ENCODE measurements at places on chromosomes 7 and 10.

- no peak for DNase-seq
Observed at GRCh38 chr10:34156781-34157425, 658.2 kb downstream of the PARD3 start.

GRCh38 chr7:105664816-105665525 lies 83.7 kb upstream of the EFCAB10 start:
- DNase-seq = no peak

DNA sequence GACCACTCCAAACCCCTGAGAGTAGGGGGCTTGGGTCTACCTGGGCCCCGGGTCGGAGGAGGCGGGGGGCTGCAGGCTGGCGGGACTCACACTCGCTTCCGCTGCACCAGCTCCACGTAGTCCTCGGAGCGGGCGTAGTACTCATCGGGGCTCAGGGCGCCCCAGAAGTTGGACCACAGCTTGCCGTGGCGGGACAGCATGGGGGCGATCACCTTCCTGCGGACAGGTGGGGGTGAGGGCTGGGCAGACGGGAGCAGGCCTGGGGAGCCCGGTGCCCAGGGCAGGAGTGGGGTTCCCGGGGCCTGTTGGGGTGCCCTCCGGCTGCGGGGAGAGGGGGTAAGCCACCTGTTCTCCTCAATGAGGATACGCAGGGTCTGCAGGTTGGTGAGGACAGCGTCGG lies 5.9 kb downstream of the PLOD3 start:
- DNase-seq = no peak

GRCh38 chr10:124911124-124912067 lies 30.5 kb upstream of the ZRANB1 start:
- peak; percentile 57 for DNase-seq

Measured in inflammatory macrophage treated with lipopolysaccharide for 4 hours (primary cell).